SK-N-DZ (cell line): ENCODE measurements at places on chromosomes 2 and 18.

DNA sequence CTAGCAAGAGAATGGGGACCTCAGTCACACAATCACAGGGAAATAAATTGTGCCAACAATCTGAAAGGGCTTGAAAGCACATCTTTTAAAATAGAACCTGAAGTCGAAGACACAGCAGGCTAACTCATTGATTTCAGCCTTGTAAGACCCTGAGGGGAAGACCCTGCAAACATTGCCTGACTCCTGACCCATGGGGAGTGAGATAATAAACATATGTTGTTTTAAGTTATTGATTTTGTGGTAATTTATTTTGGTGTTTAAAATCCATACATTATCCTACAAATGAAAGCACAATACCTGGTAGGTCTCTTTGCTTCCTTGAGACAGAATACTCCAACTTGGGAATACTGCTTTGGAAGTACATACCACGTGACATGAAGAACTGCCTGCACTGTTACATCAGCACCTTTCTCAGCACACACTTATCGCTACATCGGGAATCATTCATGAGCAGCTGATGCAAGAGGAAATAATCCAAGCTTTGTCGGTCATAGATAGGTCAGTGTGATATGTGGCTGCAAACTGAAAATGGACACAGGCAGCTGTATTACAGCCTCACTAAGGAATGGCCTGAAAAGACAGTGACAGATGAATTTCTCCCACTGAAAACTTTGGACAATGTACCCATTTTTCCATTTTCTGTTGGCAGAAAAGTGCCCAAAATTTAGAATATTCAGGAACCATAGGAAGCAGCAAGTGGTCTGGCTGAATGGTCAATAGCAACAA is 494.5 kb upstream of the MAP2 start:
- DNase-seq: peak; percentile 85

GRCh38 chr2:64325477-64325851 is 128.5 kb upstream of the LGALSL start:
- DNase-seq: no peak

- no peak for DNase-seq
Observed at GRCh38 chr2:24493713-24494112, 2.7 kb downstream of the NCOA1 start.

- peak; percentile 66 for DNase-seq
Observed at GRCh38 chr2:1742681-1743395, 1.5 kb downstream of the PXDN start.

DNA sequence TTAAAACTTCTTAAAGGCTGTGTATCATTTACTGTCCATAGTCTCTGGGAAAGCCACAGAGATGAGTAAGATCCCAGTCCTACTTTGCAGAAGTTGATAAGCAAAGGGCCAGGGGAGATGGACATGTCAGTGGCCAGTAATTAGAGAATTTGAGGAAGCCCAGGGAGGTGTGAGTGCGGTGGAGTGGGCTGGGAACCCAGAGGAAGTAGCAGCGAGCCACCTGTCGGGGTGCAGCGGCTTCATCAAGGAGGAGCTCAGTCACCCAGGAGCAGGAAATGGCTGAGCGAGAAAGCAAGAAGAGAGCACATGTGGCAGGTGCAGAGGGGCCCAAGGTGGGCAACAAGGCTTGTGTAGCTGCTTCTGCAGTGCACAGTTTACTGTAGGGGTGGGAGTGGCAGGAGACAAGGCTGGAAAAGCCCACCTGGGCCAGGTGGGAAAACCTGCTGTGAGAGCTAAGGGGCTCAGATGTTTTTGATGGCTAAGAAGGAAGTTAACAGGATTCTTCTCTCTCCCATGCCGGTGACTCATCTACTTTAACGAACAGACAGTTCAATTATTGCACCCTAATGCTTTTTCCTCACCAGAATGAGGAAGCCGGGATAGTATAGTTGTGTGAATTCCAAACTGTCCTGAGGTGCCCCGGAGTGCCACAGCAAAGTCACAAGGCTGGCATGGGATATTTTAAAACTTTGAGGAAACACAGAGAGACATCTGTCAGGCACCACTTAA is 34.8 kb upstream of the MGAT5 start:
- DNase-seq: no peak

GRCh38 chr2:69278366-69278765 is 108.7 kb downstream of the GFPT1 start:
- no peak for DNase-seq

DNA sequence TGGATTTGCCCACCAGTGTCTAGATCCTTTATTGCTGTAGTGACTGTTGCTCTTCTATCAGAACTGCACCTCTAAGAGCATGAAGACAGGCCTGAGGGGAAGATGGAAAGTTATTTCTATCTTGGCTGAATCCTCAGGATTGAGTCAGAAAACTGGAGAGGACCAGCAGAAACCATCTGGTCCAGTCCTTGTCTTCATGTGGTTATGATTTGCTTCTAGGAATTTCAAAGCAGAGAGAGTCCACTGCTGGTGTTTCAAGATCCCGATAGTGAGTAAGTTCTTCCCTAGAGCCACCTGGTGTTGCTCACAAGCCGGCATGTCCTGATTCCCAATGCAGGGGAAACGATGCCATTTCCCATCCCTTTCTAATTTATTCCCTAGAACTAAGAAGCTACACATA is 84.2 kb downstream of the NCKAP5 start:
- no peak for DNase-seq

- no peak for DNase-seq
Observed at GRCh38 chr2:234292205-234292961, 204.5 kb downstream of the ARL4C start.

DNA sequence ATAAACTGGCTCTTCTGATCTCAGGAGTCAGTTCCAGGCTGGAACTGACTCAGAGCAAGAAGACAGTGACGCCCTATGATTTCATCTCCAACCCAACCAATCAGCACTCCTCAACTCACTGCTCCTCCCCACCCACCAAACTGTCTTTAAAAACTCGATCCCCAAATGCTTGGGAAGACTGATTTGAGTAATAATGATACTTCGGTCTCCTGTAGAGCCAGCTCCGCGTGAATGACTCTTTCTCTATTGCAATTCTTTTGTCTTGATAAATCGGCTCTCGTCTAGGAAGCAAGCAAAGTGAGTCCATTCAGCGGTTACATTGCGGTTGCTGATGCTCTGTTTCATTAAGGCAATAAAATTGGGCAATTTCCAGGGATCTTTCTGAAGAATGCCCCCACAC is 1025.3 kb upstream of the CNTNAP5 start:
- DNase-seq: no peak

- DNase-seq: no peak
Observed at GRCh38 chr18:37578182-37578678, 12.6 kb upstream of the CELF4 start.
